Forelimb muscle (tissue), 1 donor: ENCODE measurements at places on chromosomes 16 and 17.

- no peak for DNase-seq
Measured at GRCh38 chr16:52548261-52549010, 1.5 kb upstream of the TOX3 start.

GRCh38 chr17:41434005-41434404 is 6.8 kb downstream of the KRT38 start:
- no peak for DNase-seq

DNA sequence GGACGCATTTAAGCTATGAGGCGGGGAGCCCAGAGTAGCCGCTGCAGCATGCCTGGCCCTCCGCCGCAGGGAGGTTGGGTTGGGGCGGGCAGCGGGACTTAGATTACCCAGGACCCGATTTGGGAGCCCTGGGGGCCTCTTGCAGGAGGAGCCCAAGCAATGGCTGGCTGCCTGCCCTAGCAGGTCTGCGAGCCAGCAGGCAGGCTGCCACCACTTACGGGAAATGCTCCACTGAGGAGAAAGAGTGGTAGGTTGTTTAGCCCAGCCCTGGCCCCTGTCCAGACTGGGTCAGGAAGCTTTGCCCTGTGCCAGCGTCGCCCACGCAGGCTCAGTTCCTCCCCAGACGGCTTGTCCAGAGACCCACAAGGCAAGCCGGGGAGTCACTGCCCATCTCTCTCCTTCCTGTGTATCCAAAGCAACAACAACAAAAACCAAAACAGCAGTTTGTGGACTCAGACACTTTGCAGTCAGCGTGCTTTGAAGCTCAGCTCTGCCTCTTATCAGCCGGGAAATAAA is 10.3 kb upstream of the TVP23A start:
- peak; percentile 72 for DNase-seq

GRCh38 chr17:38851434-38851833 is 2.1 kb downstream of the RPL23 start:
- no peak for DNase-seq

DNA sequence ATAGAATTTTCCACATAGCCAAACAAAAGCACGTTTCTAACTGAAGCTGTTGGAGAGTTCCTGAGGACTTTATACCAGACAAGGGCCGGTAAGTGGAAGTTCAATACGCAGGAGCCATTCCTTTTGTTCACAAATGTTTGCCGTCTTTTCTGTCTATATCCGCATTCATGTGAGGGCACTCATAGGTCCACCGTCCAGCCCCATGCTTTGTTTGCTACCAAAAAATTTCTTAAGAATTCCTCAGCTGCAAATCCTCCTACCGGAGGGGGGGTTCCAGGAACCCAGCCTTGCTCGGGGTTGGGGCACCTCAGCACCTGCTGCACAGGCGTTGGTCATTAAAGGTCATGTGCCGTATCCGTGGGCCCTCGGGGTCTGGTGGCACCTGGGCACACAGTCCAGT is 276.8 kb downstream of the SEC14L1 start:
- DNase-seq: no peak

GRCh38 chr17:81044764-81045589 is 10.0 kb downstream of the BAIAP2 start:
- DNase-seq: peak; percentile 87

GRCh38 chr17:82050152-82050760 is 1.4 kb downstream of the RFNG start:
- DNase-seq: no peak

- DNase-seq: no peak
Measured at GRCh38 chr17:19570544-19571062, 36.9 kb downstream of the SLC47A1 start.

- DNase-seq: peak; percentile 20
Measured at GRCh38 chr16:78925083-78925767, 675.3 kb downstream of the MAF start.

DNA sequence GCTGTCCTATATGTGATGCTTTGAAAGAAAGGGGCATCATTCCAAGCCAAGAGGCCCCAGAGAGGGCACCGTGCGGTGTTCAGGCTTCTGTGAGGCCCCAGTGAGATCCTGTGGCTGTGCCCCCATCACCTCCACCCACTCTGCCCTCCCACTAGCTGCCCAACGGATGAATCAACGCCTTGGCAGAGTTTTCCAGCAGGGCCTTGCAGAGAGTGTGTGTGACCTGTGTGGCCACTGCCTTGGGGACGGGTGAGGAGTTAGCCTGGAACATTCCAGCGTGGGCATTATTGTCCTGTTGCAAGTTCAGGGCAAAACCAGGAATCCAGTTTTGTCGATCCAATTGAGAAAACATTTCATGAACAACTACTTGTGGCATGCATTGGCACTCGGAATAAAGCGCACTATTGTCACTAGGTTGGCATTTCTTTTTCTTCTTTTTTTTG is 53.7 kb downstream of the SF3B3 start:
- no peak for DNase-seq

- no peak for DNase-seq
Measured at GRCh38 chr16:12802661-12803060, 1.0 kb downstream of the CPPED1 start.

DNA sequence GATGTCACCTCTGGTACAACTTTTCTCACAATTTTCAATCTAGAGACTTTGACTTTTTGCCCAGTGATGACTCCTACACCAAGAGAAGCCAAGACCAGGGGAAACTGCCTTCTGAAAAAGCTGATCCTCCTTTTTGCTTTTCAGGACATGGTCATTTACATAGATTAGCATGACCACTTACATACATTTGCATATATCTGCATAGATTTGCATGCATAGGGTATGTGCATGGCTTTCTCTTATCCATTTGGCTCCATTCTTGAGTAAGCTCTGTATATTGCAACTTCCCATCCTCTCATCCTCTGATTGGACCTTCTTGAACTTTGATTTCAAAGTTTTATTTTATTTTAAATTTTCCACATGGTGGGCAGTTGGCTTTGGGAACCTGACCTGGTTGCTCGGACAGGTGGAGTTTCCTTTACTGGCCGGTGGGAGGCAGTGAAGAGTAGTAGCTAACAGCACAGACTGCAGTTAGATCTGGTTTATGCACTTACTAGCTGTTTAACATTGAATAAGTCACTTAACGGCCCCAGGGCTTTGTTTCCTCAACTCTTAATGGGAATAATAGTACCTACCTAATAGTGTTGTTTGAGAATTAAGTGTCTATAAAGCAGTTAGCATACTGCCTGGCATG is 92.9 kb downstream of the GPR139 start:
- DNase-seq: no peak

- no peak for DNase-seq
Measured at GRCh38 chr17:56131431-56131830, 21.8 kb upstream of the ANKFN1 start.

DNA sequence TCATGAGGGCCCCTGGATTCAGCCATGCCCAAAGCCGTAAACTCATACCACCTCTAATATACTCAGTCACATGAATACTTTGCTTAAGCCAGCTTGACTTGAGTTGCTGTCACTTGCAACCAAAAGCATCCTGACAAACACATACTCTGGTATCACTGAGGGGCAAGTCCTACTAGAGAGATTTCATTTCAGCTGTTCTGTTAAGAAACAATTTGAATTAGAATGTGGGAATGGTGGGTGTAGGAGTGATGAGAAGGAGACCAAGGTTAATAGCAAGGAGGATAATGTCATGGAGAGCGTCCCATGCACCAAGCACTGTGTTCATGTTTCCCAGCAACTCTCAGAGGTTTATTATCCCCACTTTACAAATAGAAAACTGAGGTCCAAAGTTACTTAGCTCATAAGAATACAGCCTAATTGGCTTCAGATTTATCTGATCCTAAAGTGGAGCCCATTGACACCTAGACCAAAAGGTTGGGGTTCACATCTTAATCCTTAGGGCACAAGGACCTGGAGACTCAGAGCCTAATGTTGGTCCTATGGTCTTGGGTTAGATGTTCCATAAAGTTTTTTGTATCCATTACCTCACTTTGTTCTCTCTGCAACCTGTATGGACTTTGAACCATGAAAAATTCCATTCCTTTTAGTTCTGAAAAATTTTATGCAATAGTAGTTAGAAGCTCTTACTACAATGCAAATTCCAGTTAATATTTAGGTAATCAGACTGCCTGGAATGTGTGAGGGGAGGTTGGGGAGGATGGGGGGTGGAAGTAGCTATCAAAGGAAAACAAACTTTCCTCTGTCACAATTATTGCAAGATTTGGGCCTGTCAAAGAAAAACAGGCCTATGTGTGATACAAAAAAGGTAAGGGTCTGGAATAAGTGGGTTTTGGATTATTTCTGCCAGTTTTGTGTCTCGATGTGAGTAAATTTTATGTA is 105.9 kb downstream of the IRX3 start:
- no peak for DNase-seq

GRCh38 chr16:87254296-87254695 is 62.9 kb downstream of the C16orf95 start:
- DNase-seq: no peak

DNA sequence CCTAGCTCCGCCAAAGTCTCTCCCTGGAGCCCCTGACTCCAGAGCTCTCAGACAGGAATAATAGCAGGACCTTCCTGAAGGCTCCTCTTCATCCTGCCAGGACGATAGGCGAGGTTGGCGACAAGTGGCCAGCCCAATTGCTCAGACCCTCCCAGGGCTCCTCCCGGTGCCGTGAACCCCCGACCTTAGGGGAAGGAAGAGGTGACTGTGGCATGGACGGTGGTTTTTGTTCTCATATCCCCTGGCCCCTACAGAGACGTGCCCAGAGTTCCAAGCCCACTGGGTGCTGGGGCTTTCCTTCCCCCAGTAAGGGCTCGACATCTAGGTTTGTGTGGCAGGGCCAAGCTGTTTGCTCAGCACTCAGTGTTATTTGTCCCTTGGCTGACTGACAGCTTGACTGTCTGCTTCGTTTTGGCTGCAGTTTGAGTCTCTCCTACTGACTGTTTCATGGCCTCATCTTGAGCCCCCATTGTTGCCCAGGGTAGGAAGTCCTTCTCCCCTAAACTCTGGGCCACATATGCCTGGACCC is 4.6 kb upstream of the ADCY7 start:
- DNase-seq: no peak

DNA sequence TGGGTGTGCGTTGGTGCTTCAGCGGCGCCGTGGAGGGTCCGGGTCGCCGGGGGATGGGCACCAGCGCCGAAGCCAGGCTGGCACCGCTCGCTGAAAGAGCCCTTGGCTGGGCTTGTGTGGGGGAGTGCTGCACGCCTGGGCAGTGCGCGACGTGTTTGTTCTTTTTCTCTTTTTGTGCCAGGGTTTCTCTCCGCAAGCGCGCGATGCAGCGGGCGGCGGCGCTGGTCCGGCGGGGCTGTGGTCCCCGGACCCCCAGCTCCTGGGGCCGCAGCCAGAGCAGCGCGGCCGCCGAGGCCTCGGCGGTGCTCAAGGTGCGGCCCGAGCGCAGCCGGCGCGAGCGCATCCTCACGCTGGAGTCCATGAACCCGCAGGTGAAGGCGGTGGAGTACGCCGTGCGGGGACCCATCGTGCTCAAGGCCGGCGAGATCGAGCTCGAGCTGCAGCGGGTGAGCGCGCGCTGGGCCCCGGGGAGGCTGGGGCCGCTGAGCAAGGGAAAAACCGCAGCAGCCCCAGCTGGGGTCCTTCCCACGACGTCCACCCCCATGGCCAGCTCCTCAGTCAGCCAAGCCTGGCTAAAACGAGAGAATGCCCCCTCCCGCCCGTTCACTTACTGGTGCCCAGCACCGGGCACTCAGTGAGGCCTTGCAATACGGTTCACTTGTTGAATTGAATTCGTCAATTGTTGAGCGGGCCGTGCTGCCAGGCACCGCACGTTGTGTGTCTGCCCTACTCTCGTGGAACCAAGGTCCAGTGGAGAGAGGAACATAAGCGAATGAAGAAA is 541 bp downstream of the GPT2 start:
- DNase-seq: no peak

GRCh38 chr16:28212532-28212873 is 738 bp upstream of the XPO6 start:
- DNase-seq: no peak

DNA sequence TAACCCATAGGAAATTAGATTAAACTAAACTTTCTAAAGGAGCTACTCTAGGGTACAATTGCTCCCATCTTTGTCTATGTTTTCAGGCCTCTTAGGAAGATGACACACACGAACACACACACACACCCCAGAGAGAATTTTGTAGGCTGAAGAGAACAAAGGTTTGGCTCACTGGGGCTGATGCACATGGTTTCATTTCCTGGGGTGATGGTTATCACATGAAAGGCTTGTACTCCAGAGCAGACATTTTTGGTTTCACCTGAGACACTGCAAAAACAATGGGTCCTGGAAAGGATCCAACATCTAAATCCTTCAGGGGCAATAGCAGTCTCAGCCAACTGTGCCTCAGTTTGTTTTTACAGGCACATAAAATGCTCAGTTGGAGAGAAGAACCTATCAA is 62.8 kb downstream of the GRB7 start:
- DNase-seq: no peak

DNA sequence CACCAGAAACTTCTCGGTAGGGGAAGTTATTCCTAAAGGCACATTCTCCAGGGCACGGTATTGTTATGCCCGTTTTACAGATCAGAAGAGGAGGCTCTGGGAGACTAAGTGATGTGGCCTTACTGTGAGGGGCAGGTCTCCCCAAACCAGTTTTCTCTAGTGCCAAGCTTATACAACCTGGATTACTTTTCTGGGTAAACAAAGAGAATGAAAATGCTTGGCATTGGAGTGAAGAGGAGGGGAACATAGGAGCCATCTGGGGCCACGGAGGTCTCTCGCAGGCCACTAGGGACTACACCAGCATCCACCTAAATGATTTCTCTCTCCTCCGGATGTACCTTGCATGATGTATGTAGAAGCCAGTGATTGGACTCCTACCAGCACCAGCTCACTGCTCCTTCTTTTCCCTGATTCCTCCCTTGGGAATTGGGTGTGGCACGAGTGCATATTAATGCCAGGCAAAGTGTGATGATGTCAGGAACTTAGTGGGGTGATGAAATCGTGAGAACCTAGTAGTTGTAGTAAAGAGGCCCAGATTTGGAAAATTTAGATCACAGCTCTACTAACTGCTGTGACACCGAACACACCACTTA is 674 bp downstream of the TOM1L1 start:
- DNase-seq: no peak

GRCh38 chr17:73156887-73157520 is 7.8 kb upstream of the SSTR2 start:
- DNase-seq: no peak

- no peak for DNase-seq
Measured at GRCh38 chr17:51398687-51399086, 138.3 kb downstream of the UTP18 start.

DNA sequence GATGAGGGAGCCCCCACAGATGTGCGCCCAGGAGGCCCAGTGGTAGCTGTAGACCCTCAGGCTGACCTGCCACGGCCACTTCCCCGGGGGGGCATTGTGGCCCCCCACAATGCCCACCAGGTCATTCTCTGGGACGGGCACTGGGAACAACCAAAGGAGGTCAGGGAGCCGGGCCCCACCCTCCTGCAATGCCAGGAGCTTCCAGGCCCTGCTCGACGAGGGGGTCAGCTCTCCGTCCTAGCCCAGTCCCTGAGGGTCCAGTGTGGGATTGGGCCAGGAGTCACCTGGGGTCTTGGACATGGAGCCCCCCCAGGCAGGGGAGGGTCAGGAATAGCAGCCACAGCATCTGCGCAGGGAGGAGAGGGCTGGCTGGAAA is 7.0 kb downstream of the TPSD1 start:
- DNase-seq: no peak

DNA sequence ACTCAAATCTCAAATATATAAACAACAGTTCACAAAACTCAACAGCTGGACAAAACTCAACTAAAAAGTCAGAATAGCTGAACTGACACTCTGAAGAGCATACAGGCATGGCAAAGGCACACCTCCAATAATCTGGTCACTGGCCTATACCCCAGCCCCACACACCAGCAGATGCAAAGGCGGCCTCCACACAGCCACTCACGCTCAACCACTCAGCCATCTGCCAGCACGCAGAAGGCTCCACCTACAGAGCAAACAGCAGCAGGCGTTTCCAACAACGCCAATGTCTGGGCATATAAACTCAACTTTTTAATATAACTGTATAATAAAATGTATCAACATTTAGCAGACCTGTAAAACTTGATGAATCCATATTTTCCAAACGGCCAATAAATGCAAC is 17.2 kb downstream of the USP7 start:
- no peak for DNase-seq
